ENCODE measurements at places on chromosomes 11 and 22.

DNA sequence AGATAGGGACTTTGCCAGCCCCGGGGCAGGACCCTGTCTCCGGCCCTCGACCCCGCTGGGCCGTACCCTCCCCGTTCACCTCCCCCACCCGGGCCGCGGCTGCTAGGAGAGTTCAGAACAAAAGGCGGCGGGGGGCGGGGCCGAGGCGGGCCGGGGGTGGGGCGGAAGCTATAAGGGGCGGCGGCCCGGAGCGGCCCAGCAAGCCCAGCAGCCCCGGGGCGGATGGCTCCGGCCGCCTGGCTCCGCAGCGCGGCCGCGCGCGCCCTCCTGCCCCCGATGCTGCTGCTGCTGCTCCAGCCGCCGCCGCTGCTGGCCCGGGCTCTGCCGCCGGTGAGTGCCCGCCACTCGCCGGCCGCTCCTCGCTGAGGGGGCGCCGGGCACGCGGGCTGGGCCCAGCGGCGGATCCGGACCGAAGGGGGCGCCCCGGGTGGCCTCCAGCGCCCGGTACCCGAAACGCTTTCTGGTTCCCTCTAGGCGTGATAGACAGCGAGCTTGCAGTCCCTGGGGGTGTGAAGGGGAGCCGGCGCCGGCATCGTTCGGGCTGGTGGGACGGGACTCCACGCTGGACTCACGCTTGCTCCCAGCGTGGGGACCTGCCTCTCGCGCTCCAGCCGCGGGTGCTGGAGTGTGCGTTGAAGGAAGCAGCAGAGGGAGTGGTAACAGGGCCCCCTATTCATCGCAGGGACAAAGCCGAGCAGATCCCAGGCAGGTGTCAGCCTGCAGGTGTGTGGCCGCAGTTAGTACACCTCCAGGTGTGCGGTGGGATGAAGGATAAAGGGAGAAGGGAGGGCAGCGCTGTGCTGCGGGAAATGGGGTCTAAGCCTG lies at the start of gene MMP11:
MMP11 (plus strand) TSS at position 201 of the 825 bp plus-strand sequence; CDS start at position 223, 22 bp downstream.
- peak; percentile 41 for DNase-seq

GRCh38 chr11:46347637-46348311 lies 511 bp downstream of the DGKZ start:
- no peak for DNase-seq

DNA sequence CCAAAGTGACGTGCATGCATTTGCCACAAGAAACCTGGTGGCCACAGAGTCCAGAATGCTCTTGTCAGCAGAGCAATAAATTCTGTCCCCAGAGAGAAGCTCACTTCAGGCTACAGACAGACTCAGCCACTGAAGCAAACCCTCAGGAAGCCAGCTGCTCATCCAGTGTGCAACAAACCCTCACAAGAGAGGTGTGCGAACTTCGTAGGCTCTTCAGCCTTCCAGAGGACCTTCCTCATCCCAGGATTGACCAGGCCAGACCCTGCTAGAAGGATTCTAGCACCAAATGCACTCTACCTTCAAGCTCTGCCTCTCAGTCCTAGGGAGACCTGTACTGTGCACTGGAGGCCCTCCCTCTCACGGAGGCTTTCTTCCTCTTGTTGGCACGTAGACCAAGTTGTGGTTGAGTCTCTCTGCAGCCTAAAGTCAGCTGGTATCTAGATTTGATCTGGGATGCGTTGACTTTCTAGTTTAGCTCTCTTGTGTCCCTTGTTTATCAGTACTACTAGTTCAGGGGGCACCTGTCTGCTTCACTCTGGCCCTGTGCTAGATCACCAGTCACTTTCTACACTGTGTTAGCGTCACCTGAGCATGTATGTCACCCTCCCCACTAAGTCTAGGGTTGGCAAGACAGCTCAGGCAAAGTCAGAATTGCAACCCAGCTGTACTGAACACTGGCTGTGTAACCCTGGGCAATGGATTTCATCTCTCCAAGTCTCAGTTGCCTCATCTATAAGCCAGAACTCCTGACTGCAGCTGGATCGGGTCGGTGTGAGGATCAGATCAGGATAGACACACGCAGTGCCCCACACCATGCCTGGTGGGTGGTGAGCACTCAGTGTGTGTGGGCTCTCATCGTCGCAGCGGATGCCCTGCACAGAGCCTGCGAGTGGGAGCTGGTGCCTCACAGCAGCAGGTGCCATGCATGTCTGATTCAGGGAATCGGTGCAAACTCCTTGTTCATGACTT lies 22.1 kb upstream of the TMPRSS13 start:
- DNase-seq, result no peak

- DNase-seq, result peak; percentile 37
Measured at GRCh38 chr11:67996622-67997474, 7.0 kb downstream of the UNC93B1 start.

DNA sequence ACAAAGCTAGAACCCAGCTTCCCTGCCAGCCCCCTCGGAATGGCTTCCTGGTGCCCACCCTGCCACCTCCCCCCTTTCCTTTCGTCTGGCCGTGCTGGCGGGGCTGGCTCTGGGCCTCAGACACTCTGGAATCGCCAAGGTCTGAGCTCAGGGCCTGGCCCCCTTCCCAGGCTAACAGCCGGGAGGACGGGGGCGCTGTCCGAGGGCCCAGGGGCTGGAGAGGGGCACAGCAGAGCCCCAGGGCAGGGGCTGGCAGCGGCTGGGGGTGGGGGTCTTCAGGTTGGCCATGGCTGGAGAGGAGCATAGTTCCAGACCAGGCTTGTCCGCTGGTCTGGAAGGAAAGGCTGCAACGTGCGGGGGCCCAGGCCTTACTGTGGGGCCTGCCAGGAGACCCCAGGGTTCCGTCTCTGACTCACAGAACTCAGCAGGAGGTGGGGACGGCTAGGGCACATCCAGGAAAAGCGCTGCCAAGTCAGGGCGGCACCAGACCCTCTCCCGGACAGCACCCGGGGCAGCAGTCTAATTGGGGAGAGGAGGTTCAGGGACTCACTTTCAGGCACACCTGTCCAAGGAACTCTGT lies 861 bp upstream of the LTBP3 start:
- peak; percentile 40 for DNase-seq

GRCh38 chr11:73991471-73992006 lies 8.9 kb upstream of the UCP2 start:
- DNase-seq, result no peak

- DNase-seq, result peak; percentile 75
Measured at GRCh38 chr11:76598426-76598839, 72.1 kb downstream of the LRRC32 start.

GRCh38 chr11:118211006-118211405 lies 13.8 kb downstream of the JAML start:
- peak; percentile 39 for DNase-seq

- peak; percentile 83 for DNase-seq
Measured at GRCh38 chr22:44020981-44021380, 3.1 kb upstream of the PARVB start.

DNA sequence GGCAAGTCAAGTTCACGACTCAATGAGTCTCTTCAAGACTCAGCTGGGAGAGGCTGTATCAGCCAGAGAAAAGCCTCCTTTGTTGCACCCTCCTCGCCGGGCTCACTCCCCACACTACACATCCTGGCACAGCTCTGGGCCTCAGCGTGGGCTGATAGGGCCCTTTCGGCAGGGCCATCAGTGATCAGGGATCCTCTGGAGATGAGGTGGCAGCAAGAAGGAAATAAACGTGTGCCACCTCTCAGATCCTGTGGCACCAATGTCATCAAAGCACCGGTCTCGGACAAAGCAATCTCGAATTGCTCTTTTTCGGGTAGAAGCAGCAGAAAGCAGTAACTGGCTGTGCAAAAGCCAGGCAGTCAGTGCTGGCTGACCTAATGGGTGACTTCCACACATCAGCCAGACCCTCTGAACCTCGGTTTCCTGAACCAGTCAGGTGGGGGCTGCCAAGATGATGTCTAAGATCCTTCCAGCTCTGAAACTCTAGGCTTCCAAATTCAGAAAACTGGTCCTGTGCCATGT lies 2.1 kb downstream of the EHD1 start:
- DNase-seq, result no peak

DNA sequence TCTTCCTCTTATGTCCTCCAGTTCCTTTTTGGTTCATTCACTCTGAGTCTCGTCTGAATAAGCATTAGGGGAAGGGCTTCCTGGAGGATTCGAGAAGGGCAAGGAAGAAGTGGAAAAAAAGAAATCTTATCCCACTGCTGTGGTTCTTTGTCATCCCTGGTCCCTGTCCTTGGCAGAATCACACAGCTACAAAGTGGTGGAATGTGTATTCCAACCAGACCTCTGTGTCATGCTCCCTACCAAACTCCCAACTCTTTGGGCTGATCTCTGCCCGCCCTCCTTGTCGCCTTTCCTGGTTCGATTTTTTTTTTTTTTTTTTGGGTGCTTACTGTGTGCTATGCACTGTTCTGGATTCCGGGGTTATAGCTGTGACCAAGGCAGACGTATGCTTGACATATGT lies 61.0 kb downstream of the TEAD1 start:
- no peak for DNase-seq

GRCh38 chr22:43925433-43926348 lies 2.1 kb downstream of the PNPLA3 start:
- DNase-seq, result no peak

- DNase-seq, result peak; percentile 29
Measured at GRCh38 chr11:120182790-120183491, 27.9 kb upstream of the OAF start.

DNA sequence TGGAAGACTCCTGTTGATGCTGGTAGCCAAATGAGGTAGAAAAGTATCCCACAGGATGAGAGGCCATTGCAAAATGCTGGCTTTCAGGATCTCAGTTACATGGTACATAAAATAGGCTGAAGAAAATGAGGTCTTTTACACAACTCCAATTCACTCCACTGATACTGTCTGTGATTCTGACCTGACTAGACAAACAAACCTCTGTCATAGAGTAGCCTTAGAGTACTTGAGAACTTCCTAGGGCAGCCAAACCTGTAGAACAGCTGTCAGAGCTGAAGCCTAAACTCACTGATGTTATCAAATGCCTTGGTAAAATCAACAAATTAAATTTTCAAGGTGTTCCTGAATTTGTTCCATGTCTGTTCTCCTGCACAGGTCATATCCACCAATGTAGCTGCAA lies 26.2 kb upstream of the POGLUT3 start:
- no peak for DNase-seq

GRCh38 chr11:128894685-128895084 lies 3.5 kb downstream of the KCNJ5 start:
- DNase-seq, result no peak

GRCh38 chr11:115249061-115249578 lies 255.1 kb downstream of the CADM1 start:
- no peak for DNase-seq

DNA sequence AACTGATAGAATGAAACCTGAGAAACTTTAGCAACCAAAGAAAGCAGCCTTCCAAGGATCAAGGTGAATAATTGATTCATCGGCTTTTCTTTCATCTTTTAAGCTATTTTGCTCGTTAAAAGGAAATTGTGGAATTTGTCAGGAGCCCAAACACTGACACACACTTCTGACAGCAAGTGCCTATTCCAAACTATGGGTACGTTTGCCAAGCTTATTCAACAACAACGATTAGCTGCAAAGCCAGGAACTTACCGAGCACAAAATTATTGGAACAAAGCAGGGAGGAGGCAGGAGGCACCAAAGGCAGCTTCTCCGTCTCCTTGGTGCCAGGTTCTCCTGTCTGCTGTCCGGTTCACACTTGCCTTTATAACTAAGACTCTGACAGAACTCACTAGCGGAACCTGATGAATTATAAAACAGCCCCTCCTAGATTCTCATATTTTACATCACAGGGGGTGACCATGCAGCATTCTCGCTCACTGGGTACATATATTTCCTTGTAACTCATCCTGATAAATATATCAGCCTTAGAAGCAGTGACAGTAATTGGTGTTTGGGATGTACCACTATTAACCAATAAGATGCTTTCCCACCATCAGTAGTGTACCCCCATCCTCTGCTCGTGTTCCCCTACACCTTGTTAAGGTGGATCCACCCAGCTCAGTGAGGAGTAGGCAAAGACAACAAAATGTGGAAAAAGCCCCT lies 395.9 kb upstream of the CCDC90B start:
- no peak for DNase-seq

DNA sequence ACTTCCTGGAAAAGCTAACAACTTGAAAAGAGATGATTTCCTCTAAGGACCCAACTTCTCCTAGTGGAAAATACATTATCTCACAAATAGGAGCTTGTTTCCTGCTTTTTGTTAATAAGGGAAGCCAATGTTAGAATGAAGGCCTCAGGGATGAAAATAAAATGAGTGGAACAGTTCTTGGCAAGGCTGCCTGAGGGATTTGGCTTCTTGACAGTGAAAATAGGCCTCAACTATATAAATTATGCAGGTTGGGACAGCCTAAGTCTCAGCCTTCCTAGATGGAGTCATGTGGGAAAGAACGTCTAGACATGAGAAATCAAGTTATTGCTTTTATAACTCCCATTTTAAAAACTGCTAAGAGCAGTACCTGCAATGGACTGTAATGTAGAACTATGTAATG lies 92.8 kb upstream of the FIBIN start:
- DNase-seq, result no peak

DNA sequence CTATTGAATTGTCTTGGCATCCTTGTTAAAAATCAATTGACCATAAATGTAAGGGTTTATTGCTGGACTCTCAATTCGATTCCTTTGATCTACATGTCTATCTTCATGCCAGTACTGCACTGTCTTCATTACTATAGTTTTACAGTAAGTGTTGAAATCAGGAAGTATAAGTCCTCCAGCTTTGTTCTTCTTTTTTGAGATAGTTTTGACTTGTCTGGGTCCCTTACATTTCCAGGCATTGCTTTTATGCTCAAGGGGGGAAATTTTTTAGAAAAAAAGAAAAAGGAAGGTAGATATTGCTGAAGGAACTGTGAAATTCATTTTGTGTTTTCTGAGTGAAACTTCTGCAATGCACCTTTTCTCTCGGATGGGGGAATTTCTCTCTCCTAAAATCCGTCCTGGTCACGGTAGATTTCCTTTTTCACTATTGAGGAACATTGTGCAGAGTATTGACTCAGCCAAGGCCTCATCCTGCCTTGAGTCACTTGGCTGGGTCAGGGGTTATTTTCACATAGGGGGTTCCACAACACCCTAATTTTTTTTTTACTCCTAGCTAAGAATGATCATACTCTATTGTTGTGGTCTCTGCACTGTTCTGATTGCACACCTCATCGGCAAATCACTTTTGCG lies 2.8 kb upstream of the ACER3 start:
- DNase-seq, result peak; percentile 20

DNA sequence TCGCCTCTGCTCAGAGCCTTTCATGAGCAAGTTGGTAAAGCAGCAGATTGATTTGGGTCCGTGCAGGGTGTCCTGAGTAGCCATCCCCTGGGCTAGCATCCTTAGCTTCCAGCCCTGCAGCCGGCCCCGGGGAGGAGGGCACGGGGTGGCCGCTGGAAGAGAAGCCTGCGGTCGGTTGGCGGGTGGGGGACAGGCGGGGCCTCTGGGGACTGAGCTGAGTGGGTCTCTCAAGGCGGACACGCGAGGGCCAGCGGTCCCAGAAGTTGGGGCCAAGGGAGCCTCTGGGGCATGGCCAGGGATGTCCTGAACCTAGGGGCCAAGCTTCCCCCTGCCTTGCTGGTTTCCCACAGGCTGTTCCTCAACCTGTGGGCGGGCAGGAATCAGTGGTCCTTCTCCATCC lies 143.0 kb downstream of the TBC1D22A start:
- DNase-seq, result no peak

- peak; percentile 14 for DNase-seq
Measured at GRCh38 chr11:116481126-116481675, 291.6 kb downstream of the BUD13 start.

- DNase-seq, result peak; percentile 83
Measured at GRCh38 chr11:44774731-44775130, 48.0 kb downstream of the TSPAN18 start.

- DNase-seq, result no peak
Measured at GRCh38 chr11:133500435-133500834, 31.9 kb downstream of the OPCML start.

- DNase-seq, result peak; percentile 8
Measured at GRCh38 chr11:2987881-2988861, 4.0 kb downstream of the NAP1L4 start.

Data from dermis blood vessel endothelial cell (primary cell).